ENCODE measurements at places on chromosomes 7 and 10. TPM values are rescaled to one million over a fixed set of nuclear protein-coding genes. Genes with fewer than 3 reads are reported as not detected.
A peak's percentile ranks its signal among the peaks of the same experiment; 100 is the strongest.

The OPN4 gene
- total RNA-seq: not detected

The AKR1C2 gene
- 25.9 TPM for total RNA-seq

- peaks cover 3% of the 10 kb centered on the region for H3K27me3 ChIP-seq
- H3K4me3 ChIP-seq: peak overlapping the region; percentile 39
- no peak for DNase-seq
- no peak overlapping the region for H3K27ac ChIP-seq
- H3K4me1 ChIP-seq: no peaks in the 10 kb centered on the region
- no peaks in the 10 kb centered on the region for H3K36me3 ChIP-seq
These were observed 97.8 kb downstream of the CHST15 start for GRCh38 chr10:123995461-123996131.

The GPNMB gene
- 86.9 TPM for total RNA-seq

DNA sequence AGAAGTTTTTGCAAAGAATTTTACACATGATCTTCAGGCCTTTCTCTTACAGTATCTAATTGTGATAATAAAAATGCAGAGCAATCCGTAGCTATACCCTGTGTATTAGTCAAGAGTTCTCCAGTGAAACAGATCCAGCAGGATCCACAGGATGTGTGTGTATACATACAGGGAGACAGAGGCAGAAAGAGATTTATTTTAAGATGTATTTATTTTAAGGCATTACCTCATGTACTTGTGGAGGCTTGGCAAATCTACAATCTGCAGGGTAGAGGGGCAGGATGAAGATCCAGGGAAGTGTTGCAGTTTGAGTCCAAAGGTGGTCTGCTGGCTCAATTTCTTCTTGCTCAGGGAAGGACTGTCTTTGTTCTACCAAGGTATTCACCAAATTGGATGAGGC lies 41.7 kb downstream of the ARHGAP12 start:
- H3K36me3 ChIP-seq: no peaks in the 10 kb centered on the region
- no peaks in the 10 kb centered on the region for H3K27me3 ChIP-seq
- H3K4me3 ChIP-seq: no peak overlapping the region

The CCDC136 gene
- 6.4 TPM for total RNA-seq

Measured in breast epithelium (tissue), 4 donors.